Glutamatergic neuron (in vitro differentiated cells): ENCODE measurements at places on chromosomes 5 and 9. TPM values are rescaled to one million over a fixed set of nuclear protein-coding genes. Genes with fewer than 3 reads are reported as not detected.

DNA sequence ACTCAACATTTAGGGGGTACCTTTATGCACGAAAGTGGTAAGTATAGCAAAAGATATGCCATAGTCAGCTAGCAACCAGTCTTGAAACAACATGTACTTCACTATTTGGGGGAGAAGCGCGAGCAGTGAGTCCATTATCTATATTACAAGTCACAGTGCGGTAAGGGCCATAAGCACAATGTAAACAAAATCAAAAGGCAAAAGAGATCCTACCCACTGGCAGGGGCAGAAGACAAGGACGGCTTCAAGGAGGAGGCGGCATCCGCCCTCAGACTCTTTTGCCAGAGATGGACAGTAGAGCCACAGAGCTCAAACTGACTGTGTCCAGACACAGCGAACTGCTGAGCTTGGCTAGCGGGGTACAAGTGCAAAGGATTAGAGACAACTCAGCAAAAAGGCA, 9.6 kb downstream of the MAPK9 start:
- no peak for DNase-seq

ALG2 gene
- total RNA-seq: 19.0 TPM

DNA sequence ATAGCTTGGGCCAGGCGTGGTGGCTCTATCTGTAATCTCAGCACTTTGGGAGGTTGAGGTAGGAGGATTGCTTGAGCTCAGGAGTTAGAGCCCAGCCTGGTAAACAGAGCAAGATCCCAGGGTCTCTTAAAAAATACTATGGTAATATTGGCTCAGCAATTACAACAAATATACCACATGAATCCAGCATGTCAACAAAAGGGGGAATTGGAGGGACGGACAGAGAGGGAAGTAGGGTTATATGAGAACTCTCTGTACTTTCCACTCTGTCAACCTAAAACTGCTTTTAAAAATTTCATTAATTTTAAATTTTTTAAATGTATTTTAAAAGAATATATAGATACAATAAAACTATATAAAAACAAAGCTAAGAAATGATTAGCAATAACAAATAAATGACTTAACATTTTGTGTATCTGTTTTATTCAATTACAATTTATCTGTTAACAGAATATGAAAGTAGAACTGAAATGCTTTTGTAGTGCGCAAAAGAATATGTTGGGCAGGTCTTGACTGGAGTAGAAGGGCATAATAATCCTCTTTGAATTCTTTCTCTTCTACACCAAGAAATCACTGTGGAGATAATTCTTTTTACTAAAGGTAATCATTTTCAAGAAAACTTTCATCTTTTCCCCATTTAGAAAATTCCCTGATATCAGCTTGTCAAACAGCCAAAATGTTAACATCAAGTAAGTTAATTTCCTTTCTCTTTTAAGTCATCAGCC, 12.9 kb upstream of the CDC42SE2 start:
- no peak for DNase-seq

- no peak for DNase-seq
Measured at GRCh38 chr5:57277085-57277484, 103.2 kb downstream of the GPBP1 start.

GRCh38 chr5:139904816-139905661, 109.4 kb downstream of the PSD2 start:
- peak; percentile 33 for DNase-seq

GRCh38 chr5:71623221-71623794, 36.2 kb downstream of the MCCC2 start:
- no peak for DNase-seq

DNA sequence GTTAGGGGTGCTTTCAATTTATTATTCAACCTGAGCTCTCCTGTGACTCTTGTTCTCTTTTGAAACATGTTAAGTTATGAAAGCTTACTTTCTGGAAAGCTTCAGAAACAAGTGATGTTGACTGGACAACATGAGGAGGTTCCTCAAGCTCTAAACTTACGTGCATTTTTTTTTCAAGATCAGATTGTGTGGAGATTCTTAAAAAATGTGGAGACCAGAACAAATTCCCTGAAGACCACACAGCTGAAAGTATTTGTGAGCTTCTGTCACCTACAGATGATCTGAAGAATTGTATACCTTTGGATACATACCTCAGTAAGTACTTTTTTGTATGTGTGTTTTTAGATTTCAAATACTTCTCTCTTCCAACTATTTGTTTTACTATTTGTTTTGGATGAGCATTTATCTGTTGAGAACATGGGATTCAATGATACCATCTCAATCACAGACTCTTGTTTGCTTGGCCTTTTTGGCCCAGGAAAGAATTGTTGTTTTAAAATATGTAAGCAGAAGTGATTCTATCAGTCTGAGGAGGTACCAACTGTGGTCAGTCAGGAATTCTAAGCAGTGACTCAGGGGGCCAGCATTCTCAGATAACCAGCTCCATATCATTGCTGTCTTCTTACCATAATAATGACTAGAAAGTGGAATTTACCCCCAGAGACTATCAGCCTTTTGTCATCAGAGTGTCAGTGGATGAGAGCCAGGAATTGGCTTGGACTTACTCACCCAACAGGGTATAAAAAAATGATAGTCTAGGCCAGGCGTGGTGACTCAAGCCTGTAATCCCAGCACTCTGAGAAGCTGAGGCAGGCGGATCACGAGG, 34.4 kb upstream of the GLIPR2 start:
- no peak for DNase-seq

SLC6A7 gene
- total RNA-seq: not detected

DNA sequence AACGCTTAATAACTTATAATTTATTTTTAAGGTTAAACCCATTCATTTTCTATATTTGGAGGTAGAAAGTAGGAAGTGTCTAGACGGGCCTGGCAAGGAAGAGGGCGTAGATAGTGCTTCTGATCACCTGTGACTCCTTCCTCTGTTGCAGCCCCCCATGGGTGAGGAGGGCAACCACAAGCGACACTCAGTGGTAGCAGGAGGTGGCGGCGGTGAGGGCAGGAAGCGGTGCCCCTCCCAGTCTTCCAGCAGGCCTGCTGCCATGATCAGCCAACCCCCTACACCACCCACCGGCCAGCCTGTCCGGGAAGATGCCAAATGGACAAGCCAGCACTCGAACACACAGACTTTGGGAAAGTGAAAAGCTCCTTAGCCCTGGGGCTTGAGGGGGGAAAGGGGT, 36.7 kb downstream of the FAXDC2 start:
- no peak for DNase-seq

C6 gene
- not detected for total RNA-seq

BTNL3 gene
- not detected for total RNA-seq

- no peak for DNase-seq
Measured at GRCh38 chr5:144040615-144041305, 129.7 kb downstream of the YIPF5 start.

LMX1B gene
- 0.27 TPM for total RNA-seq

DNA sequence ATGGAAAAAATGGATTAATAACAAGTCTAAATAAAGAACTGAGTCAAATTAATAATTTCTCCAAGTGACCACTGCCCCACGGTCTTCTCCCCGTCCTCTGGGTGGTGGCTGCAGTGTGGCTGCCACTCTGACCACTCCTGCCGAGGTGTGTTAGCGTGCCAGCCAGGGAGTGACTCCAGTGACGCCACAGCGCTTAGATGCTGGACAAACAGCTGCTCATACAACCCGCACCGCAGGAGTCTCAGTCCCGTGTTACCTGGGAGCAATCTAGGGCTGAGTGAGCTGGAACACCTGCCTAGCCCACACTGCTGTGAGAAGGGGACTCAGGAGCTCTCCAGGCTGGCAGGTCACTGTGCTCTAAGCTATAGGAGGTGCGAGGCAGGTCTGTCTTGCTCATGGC, 10.2 kb downstream of the MAPK9 start:
- DNase-seq: no peak

ADGRV1 gene
- total RNA-seq: 18.2 TPM

DNA sequence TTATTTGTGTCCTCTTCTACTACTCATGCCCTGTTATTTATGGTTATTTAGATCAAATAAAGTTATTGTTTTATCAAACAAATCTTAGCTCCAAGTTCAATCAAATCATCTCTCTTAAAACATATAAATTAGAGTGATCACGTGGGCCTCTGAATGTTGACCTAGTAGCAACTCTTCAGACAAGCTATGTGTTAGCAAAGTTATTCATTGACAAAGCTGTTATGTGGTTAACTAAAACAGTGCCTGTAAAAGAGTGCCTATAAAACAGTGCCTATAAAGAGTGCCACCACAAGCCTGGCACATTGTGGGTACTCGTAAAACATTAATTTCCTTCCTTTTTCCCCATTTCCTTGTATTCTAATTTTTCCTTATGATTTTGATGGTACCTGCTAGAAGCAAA, 421.9 kb downstream of the HCN1 start:
- no peak for DNase-seq

DNA sequence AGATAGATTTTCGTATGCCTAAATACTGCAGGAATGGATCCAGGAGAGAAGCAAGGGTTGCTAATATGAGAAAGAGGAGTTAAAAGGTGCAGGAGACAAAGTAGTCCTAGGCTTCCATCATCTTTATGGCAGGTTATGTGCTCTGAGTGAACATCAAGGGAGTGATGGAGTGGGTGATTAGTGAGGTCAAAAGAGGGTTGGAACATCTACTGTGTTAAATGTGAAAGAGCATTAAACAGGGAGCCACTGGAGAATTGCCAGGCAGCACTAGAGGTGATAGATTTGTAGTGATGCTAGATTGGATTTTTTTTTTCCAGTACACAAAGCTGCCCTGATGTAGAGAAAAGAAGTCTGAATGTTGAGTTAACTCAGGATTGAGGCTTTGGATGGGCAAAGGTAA, 199.3 kb downstream of the NMUR2 start:
- DNase-seq: no peak

SLC34A3 gene
- total RNA-seq: not detected

DNA sequence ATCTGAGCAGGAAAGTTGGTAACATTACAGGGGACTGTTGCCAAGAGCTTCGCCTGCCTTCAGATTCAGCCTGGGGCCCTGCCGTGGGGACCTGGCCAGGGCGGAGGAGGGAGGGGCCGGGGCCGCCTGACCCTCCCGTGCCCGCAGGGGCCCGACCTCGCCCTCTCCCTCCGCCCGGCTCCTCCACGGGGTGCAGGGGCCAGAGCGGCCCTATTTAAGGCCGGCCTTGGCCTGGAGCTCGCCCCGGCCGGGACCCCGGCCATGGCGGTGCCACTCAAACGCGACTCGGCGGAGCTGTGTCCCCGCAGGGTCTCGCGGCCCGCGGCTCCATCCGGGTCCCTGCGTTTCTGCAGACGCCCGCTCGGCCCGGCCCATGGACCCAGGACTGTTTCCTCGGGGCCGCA, 757 bp downstream of the TMEM250 start:
- no peak for DNase-seq

DNA sequence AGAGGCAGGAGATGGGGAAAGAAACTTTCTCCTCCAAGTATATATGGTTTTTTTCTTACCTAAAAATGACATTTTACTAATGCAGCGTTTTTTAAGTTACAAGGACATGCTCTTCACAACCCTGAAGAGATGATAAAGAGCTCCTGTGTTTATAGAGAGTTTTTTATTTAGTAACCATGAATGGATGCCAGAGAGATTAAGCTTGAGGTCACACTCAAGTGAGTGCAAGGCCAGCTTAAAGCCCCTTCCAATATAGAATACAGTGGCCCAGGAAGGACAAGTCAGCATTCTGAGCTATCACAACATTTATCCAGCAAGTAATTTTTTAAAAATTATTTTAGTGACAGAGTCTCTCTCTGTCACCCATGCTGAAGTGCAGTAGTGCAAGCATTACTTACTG, 6.7 kb upstream of the HAVCR2 start:
- no peak for DNase-seq

DNA sequence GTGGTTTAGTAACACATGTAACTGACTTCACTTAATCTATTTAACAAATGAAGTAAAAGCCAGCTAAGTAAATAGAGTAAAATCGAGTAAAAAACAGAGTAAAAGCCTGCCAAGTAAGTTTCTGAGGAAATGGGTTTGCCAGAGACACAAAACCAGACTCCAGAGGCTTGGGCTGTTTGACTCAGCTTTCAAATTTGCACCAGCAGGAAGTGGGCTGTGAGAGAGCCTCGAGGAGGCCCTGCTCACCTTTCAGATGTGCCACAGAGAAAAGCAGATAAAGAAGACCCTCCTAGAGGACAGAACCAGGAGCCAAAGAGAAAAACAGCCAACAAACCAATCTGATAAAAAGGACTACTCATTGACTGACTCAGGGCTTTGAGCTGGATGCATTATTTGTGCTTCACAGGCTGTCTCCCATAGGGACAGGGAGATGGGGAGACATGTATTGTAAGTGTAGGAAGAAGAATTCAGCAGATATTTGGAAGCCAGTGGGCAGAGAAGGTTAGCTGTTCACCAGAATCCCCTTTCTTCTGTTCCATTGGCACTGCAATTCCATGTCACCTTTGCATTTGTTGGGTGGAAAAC, 14.4 kb upstream of the AMACR start:
- no peak for DNase-seq

- no peak for DNase-seq
Measured at GRCh38 chr5:135204151-135204600, 170.1 kb upstream of the PITX1 start.

DNA sequence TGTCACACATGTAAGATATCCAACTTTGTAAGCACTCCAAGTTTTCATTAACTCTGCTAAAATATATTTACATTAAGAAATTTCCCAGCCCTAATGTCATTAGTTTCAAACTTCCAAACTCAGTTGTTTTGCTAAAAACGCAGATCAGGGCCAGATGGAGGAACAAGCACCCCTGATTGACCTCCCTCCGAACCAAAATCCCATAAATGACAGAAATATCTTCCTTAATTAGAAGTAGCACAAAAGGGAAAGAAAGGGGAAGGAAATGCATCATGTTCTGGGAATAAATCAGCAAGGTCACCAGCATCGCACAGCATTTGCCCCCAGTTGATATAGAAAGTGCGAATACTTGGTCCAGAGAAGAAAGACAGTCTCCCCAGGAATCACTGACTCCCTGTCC, 61.4 kb upstream of the RUFY1 start:
- no peak for DNase-seq

GRCh38 chr5:159559337-159559736, 229.1 kb upstream of the IL12B start:
- no peak for DNase-seq

- DNase-seq: no peak
Measured at GRCh38 chr9:117783828-117784227, 79.6 kb downstream of the TLR4 start.

GRCh38 chr9:96031366-96031824, 155.9 kb downstream of the ERCC6L2 start:
- DNase-seq: peak; percentile 37

TSSK1B gene
- total RNA-seq: 0.54 TPM

DNA sequence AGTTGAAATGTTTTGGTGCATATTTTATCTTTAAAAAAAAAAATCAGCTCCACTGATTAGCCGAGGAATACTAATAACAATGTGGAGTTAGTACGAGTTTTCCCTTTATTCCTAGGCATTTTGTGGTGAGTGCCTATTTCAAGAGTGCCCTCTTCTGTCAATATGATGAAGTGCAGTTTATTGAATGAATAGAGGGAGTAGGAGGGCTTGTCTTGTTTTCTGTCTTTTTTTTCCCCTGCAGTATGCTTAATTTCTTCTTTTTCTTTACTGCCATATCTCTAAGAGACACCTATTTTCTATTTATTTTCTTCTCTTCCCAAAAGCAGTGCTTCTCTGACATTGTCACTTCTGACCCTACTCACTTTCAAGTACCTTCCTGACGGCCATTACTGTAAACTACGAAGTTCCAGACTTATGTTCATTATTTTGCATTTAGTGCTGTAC, 169.6 kb upstream of the PITX1 start:
- no peak for DNase-seq

C1QTNF2 gene
- total RNA-seq: 1.0 TPM

PCDHB14 gene
- total RNA-seq: 16.5 TPM
